ENCODE measurements at places on chromosomes 2 and 18.

DNA sequence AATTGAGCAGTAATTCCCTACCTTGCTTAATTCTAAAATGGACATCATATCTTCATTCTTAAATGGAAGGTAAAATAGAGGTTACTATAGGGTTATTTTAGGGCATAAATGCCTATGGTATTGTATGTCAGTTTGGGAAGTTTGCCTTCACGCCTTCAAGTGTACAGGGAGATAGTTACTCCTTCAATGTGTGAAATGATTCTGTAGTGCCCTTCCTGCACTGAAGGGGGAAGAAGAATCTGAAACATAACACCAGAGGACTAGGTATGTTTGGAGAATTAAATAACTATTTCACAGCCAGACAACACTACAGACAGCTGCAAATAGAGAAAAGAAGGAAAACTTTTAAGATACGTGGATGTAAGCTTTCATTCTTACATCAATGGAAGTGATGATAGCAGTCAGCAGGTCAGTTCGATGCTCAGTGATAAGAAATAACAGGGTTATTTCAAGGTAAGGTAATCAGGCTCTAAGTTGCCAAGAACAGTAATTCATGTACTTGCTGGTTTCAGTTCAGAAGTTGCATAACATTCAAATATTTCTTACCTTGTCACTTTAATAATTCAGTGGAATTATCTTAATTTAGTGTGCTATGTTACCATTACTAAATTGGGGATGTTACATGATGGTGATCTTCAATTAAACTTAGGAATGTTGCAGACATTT, 4.0 kb downstream of the PKP4 start:
- no peak for DNase-seq

DNA sequence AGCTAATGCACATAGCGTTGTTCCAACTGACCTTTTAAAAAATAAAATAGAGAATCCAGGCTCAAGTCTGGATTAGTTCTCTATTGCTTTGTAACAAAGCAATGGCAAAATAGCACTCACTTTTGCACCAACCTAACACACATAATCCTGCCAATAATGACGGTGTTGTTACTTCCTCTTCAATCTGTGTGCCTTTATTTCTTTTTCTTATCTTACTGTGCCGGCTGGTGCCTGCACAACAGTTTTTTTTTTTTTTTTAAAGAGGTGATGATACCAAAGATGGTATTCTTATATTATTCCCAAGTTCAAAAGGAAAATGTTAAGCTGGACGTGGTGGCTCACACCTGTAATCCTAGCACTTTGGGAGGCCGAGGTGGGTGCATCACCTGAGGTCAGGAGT, 3.4 kb downstream of the PLB1 start:
- no peak for DNase-seq

DNA sequence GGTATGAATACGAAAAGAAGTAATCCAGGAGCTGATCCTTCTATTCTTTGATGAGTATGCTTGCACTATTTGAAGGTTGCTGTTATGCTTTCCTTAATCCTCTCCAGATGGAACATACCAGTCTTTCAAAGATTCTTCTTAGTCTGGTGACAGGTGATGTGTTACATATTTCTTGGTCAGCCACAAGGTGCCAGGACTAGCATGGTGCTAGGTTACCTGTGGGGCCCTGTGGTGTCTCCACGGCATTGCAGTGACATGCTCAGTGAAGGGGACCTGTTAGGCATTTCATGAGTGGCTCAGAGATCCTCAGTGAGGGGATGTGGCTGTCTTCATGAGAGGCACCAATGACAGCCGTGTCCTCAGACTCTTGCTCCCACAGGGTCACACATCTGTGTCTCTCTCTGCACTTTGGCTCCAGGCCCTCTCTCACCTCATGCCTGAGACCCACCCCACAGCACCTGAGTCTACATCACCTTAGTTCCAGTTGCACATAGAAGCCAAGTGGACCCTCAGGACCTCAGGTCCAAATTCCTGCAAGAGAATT, 13.1 kb upstream of the RAB31 start:
- no peak for DNase-seq

DNA sequence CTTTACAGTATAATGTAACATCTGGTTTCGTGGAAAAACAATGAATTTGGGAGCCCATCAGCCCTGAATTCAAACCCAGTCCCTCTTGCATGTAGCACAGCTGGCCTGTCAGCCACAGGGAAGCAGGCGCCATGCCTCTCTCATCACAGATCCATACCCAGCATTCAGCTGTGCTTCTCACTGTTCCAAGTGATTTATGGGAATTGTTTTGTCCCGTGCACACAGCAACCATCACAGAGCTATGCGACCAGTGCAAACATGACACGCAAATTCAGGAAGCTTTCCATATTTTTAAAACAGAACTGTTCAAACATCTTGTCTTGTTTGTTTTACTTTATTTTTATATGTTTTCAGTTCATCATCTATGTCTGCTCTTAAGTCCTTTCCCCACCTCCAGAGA, 496.1 kb downstream of the EIPR1 start:
- no peak for DNase-seq

DNA sequence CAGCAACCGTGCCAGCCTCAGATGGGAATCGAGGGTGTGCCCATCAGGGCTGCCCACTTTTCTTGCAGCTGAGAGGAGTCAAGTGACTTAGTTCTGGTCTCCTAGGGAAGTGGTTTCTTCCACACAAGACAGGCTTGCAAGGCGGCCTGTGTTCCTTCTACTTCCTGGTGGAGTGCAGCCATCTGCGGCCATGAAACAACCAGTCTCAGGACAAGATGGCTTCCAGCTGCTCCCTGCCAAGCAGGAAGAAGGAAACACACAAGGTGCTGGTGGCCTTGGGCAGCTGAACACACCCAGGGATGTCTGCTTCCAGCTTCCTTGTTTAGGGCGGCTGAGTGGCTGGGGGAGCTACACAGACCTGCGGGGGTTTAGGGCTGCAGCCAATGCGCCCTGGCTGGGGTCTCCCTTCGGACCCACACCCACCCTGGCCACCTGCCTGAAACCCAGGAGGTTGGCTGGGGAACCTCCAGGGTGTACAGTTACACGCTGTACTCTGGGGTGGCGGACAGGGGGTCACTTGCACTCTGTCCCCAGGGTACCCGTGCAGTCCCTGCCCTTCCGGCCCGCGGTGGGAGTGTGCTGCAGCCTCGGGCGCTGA, 34.7 kb downstream of the PTPN18 start:
- DNase-seq, result no peak

- DNase-seq, result no peak
These were observed 118.6 kb upstream of the EML6 start for GRCh38 chr2:54604871-54605270.

DNA sequence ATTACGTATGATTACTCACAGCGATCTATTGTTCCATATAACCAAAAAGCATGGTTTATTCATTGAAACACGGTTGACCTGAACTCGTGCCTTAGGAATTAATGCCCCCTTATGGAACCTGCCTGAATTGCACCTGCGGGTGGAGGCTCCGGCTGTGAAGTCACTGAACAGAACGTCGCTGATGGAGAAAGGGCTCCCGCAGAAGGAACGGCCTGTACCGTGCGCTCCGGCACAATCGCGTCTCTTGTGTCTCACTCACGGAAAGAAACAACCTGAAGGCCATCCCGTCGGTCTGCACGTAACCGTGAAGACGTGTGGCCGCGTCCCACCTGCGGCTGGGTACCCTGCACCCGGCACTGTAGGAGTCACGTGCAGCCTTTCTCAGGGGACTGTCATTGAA, 133.1 kb downstream of the NFATC1 start:
- DNase-seq, result peak; percentile 27

DNA sequence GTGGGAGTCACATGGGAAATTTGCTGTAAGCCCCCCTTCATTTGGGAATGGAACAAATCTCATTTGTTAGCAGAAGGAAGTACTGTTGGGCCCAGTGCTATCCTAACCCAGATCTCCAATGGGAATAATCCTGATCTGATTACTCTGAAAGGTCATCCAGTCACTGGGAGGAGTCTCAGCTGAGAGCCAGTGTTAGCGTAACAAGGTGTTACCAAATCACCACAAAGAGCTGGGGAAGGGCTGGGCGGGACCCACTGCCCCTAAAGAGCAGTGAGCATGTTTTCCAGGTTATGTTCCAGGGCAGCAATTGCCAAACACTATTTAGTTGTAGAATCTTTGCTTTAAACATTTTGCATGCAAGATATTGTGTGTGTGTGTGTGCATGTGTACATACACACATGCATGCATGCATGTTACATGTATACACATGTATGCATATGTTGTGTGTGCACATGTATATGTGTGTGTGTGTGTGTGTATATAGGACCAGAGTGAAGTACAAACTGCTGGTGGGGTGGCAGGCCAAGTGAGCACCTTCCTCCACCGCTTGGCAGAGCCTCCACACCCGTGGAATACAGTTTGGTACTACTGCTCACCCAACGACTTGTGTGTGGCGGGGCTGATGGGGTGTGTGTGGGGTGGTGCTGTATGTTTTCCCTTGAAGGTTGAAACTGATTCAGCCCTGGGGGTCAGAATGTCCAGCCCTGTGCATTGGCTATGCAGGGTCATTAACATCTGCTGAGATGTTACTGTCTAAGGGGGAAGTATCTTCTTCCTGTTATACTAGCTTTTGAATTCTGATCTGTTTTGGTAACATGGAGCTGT, 15.2 kb downstream of the INPP5D start:
- no peak for DNase-seq

DNA sequence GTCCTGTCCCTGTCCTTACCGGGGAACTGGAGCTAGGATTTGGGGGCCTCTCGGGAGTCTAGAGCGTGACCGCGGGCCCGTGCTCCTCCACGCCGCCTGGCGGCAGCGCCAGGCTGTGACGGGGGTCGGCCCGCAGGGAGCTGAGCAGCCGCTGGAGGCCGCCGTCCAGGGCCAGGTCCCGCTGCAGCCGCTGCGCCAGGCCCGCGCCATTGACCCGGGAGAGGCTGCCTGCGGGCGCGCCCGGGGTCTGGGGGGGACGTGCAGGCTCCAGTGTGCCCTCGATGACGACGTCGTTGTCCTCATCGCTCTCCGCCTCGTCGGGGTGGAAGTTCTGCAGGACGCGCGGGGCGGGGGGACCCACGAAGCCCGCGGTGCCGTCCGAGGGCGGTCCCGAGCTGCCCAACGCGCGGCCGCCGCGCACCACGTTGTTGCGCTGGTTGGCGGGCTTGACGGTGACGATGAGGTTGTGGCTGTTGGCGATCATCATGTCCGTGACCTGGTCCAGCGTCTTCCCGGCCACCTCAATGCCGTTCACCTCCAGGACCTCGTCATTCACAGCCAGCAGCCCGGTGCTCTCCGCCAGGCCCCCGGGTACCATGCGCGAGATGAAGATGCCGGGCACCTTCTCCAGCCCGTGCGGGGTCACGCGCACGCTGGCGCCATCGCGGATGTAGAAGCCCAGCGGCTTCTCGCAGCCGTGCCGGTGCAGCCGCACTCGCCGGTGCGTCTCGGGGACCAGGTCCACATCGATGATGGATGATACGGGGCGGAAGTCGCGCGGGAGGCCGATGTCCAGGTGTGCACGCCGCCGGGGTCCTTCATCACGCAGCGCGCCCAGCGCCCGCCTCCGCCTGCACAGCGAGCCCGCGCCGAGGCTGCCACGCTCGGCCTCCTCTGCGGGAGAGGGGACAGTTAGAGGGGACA, 50.9 kb downstream of the ADNP2 start:
- DNase-seq, result no peak

DNA sequence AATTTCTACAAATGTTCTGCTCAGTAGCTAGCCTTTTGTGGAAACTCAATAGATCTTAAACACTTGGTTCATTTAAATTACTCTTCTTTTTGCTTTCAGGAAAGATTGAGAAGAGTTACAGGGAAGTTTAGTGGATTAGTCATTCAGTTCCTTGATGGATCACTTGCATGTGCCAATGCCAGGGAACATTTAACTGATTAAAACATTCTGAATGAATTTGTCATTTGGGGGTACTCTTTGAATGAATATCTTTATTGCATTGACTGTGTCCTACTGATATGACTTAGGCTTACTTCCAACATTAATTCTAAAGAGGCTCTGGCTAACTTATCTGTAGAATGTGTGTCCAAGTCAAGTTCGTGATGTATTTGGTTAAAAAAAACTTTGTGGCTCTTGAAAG, 199.8 kb downstream of the PLCL1 start:
- no peak for DNase-seq

DNA sequence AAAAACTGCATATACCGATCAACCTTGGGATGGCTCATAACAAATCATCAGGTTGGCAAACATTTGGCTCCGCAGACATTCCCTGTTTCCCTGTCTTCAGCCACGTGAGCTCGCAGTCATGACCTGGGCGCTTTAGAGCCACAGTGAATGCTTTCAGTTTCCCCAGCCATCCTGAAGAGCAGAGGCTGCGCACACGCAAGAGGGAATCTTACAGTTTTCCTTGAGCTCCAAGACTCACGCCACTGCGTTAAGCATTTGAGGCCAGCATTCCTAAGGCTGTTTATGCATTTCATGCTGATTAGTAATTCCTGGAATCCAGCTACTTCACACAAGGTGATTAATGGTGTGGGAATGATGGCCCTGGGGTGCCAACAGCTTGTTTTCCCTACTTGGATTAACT, 95.1 kb downstream of the MTCL1 start:
- DNase-seq, result peak; percentile 98

DNA sequence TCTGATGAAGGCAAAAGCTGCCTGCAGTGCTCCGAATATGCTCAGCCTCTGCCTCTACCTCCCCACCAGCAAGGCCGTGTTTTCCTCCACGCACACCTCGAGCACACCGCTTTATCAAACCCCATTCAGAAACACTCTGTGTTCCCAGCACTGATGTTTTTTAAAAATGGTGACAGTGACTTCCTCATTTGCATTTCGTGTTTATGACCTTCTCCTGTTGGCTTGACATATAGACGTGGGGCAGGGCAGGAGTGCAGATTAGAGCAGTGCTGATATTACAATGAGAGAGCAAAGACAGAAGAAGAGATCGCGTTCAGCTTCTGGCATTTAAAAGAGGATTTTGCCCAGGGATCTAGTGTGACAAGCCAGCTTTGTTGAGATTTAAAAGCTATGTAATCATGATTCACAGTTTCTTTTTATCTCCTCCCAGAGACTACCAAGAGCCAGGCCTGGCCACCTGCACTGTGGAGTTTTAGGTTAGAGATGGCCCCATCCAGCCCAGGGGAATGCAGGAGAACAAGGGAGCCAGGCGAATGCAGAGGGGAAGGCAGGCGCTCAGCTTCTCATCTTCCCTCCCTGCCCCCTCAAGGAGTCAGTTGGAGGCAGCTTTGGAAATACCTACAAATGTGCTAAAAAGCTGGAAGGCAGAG, 61.5 kb upstream of the NEDD4L start:
- DNase-seq, result no peak

DNA sequence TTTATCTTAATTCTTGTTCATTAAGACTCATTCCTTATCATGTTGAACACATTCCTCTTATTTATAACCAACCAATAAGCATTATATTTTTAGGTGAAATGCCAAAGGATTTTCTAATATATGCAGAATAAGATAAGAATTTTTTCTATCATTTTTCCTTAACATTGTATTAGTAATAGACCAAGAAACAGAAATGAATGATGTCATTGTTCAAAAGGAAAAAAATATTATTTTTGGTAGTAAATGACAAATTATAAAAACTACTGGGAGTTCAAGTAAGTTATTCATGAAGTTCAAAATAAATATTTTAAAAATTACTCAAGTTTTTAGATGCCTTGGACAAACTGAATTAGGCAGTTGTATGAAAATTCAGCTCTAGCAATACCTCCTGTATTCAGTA, 25.5 kb downstream of the DCAF17 start:
- no peak for DNase-seq
